ENCODE measurements at places on chromosomes 11 and 22.

DNA sequence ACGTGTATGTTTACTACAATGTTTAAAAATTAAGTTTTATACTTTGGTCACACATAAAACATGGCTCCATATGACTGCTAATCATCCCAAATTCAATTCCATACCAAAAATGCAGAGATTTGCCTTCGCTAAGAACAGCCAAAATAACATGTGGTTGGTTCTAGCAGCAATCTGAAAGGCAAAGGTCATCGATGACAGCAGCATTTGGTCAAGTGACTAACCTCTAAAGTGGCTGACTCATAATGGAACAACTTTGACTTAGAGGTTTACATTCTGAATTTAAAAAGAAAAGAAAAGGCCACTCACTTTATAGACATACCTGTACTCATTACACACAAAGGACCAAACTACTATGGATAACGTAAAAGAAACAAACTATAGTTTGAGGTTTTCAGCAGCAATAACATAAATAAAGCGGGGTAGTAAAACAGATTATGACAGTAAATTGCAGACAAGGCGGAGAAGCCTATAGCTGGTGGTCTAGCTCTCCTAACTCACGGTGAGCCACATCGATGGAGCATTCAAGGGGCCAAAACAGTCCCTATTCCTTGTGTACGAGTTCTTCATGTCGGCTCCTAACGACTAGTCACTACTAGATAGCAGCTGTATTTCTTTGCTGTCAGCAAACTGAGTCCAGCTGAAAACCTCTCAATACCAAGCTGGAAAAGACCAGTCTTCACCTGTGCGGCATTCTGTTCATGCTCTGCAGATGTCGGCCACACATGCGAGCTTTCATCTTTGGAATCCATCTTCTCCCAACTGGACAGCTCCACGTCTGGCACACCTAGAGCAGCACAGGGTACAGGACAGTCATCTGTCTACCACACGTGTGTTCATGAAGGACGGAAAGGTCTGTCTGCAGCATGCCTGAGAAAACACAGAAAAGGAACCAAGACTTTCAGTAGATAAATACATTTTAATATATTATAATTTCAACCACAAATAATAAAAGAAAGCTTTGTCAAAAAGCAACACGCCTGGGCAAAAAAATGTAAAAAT, 42.1 kb downstream of the PRDM10 start:
- DNase-seq: no peak

- no peak for DNase-seq
Measured at GRCh38 chr11:128483211-128483788, 104.1 kb downstream of the ETS1 start.

GRCh38 chr22:29450222-29450621, 11.8 kb downstream of the RFPL1 start:
- no peak for DNase-seq

GRCh38 chr11:114377612-114378267, 22.6 kb downstream of the C11orf71 start:
- DNase-seq: no peak

DNA sequence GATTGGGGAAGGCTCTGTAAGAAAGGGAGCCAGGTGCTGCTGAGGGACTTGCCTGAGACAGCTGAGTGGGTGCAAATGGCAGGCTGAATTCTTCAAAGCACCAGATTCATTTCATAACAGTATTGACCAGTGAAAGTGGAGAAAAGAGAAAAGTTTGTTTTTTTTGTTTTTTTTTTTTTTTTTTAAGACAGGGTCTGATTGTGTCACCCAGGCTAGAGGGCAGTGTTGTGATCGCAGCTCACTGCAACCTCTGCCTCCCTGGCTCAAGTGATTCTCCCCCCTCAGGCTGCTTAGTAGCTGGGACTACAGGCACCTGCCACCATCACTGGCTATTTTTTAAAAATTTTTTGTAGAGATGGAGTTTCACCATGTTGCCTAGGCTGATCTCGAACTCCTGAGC, 494.0 kb downstream of the MIAT start:
- DNase-seq: no peak

GRCh38 chr11:19216709-19217374, 15.1 kb upstream of the CSRP3 start:
- no peak for DNase-seq

All from NCI-H2081 treated with DMSO at 0.1 percent for 48 hours (cell line).